Stomach (tissue), 19 donors: ENCODE measurements at places on chromosomes 1 and 21.

GRCh38 chr21:23543333-23543732, 2063.9 kb downstream of the MRPL39 start:
- no peak for DNase-seq

GRCh38 chr1:213956295-213956770, 31.4 kb upstream of the PROX1 start:
- no peak for DNase-seq

DNA sequence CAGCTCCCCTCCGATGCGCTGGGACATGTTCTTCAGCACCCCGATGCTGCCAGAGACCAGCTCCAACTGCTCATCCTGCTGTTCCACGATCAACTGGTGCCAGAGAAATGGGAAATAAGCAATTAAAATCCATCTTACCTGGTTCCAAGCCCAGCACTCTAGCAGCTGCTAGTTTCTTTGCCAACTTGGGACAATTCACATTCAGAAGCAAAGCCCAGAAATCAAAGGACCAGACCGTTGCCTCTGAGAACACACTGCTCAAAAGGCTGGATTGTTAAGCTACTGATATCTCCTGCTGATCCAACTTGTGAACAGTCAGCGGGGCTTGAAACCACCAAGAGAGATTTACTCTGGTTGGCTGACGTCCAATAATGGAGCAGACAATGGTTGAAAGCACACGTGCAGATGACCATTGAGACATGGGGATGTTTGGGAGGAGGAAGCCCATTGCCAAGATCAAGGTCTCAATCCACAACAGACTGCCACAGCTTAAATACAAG, 34.4 kb downstream of the STX6 start:
- no peak for DNase-seq

- DNase-seq, result peak; percentile 19
Observed at GRCh38 chr21:42174173-42174572, 44.8 kb upstream of the ABCG1 start.

DNA sequence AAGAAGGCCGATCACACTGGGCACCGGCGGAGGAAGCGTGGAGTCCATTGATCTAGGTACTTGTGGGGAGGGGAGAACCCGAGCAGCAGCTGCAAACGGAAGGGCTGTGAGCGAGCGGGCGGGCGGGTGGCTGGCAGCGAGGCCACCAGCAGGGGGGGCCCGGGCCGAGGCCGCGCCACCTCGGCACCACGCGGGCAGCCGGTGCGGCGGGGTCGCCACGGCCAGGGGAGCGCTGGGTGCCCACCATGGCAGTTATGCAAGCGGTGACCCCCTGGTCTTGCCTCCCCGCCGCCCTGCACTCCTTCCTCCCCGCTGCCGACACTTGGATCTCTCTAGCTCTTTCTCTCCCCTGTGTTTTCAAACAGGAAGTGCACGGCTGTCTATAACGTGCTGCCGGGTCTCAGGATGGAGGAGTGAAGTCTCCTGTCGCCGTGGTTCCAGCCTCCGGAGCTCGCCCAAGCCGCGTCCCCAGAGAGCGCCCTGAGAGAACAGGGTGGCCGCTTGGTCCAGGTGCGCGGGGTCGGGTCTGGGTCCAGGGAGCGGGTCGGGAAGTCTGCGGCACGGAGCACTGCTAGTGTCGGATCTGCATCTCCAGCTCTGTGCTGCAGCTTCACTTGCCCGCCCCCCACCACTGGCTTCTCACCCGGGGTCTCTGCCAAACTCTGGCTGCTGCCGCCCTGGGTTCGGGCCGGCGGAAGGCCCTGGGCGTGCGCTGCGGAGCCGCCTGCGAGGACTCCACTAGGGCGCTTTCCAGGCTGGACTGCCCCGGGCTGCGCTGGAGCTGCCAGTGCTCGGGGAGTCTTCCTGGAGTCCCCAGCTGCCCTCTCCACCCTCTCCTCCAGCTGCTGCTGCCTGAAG, 22.7 kb downstream of the LRRC8D start:
- DNase-seq, result peak; percentile 91

- peak; percentile 57 for DNase-seq
Observed at GRCh38 chr1:206933333-206933945, 11.7 kb upstream of the FCMR start.

DNA sequence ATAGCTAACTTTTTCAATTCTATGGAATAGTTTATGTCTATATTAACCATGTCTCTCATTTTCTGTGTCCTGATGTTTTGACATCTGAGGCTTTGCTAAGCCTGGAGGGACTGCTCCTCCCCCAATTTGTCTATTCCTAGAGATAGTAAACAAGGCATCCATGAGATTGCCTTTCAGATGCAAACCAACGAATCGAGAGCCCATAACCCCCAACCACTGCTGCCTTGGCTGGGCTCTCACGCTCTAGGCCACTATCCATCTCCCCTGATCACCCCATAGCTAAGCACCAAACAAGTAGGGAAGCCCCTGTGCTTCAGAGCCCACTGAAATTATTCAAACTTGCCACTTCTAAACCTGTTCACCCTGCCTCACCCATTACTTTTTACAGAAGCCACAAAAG, 437.7 kb downstream of the SETD4 start:
- DNase-seq, result no peak

GRCh38 chr1:228460821-228461220, 26.4 kb upstream of the RNF187 start:
- DNase-seq, result no peak

- no peak for DNase-seq
Observed at GRCh38 chr21:39131791-39132190, 51.5 kb downstream of the PSMG1 start.
